Hepatocyte (in vitro differentiated cells): ENCODE measurements at places on chromosomes 2 and 18.

- H3K36me3 ChIP-seq = no peaks in the 10 kb centered on the region
- no peaks in the 10 kb centered on the region for H3K4me1 ChIP-seq
- no peak overlapping the region for H3K4me3 ChIP-seq
- no peaks in the 10 kb centered on the region for H3K27me3 ChIP-seq
- DNase-seq = no peak
These were observed 589.0 kb upstream of the ACVR2A start for GRCh38 chr2:147255812-147256211.

- no peaks in the 10 kb centered on the region for H3K4me1 ChIP-seq
These were observed 203.4 kb downstream of the CTNNA2 start for GRCh38 chr2:79716266-79716665.

DNA sequence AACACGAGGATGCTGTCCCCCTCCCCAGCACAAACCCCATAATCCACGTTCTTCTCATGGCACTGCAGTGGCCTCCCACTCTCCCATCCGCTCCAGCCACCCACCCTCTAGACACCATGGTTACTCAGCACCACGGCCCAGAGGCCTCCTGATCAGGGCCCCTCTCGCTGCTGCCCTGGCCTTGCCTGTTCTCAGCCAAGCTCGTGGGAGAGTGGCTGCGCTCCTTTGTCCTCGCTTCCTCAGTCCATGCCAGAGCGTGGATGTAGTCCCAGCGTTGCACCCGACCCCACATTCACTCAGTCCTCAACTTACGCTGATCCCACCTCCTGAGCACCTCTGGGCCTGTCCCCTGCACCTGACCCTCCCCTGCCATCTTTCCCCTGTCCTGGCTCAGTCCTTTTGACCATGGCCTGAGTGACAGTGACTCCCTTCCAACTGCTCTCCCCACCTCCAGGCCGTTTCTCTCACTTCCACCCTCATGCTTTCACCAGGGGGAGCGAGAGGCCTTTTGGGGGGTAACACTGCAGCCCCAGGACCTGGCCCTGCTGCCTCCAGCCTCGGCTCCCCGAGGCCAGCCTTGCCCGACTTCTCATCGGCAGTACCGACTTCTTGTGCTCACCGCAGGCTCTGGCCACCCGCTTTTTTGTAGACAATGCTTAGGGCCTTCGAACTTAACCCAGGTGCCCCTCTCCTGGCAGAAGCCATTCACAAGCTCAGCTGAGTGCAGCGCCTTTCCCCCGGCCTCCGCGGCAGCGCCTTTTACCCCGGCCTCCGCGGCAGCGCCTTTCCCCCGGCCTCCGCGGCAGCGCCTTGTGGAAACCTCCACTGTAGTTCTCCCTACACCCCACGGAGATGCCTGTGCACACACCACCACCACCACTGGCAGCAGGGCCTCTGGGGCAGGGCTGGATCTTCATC lies 131.4 kb downstream of the CLIP4 start:
- no peak overlapping the region for H3K4me3 ChIP-seq
- no peak for DNase-seq
- no peaks in the 10 kb centered on the region for H3K4me1 ChIP-seq
- H3K27me3 ChIP-seq = no peaks in the 10 kb centered on the region
- no peak overlapping the region for H3K27ac ChIP-seq

DNA sequence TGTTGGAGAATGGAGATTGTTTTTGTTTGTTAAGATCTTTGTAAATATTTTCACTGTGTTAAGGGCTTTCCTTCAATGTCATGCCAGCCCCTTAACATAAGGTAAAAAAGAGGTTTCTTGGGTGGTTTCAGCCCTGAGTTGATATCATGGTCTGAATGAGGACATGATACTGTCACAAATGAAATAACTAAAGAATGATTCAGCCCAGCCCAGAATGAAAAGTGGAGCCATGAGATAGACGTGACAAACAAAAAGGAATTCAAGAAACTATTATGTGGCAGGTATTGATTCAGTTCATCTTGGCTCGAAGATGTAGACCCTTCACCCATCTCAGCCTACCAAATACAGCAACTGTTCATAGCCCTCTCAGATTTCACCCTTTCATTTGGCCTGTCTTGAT lies 88.6 kb upstream of the TTN start:
- no peaks in the 10 kb centered on the region for H3K27me3 ChIP-seq
- H3K4me1 ChIP-seq = no peaks in the 10 kb centered on the region
- H3K36me3 ChIP-seq = no peaks in the 10 kb centered on the region
- H3K27ac ChIP-seq = no peak overlapping the region
- DNase-seq = no peak

DNA sequence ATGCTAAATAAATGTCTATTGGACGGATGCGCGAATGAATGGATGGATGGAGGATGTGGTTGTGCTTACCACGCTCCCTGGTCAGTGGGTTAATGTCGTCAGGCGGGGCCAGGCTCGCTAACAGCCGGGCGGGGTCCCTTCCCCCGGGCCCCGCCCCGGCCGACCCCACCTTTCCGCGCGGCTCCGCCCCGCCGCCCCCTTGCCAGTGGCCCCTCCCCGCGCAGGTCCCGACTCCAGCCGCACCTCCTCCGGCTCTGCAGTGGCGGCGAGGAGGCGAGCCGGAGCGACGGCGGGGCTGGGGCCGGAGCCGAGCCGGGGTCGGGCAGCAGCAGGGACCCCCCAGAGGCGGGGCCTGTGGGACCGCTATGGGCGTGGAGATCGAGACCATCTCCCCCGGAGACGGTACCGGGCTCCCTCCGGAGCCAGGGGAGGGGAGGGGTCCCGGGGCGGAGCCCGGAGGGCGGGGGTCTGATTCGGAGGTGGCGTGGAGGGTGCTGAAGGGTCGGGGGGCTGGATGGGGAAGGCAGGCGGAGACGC lies at the start of gene FKBP1B:
TSS of gene FKBP1B (plus strand) at position 257 of the 537 bp plus-strand sequence. CDS start at position 366, 109 bp downstream.
- DNase-seq = peak; percentile 82
- H3K27me3 ChIP-seq = no peaks in the 10 kb centered on the region
- H3K27ac ChIP-seq = no peak within 1 kb of the TSS
- no peaks in the 10 kb centered on the region for H3K36me3 ChIP-seq
- peak within 1 kb of the TSS; percentile 94 for H3K4me3 ChIP-seq
